Left lung (tissue), 14 donors: ENCODE measurements at places on chromosomes 3 and 15. TPM values are rescaled to one million over a fixed set of nuclear protein-coding genes. Genes with fewer than 3 reads are reported as not detected.

C3orf70 gene
- 3.8 TPM for total RNA-seq

DNA sequence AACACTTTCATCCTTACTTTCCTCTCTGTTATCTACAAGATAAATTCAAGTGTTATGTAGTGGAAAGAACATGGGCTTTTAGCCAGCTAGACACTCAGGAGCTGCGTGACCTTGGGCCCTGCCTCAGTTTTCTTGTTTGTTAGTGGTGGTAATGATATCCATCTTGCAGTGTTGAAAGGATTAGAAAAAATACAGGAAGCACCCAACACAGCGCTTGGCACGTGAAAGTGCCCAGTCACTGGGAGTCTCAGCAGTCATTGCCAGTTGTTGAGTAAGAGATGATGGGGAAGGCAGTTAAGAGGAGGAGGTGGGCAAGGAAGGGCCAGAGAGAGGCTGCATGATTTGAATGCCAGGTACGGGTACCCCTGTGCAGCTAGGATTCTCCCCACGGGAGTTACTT is 5.3 kb downstream of the PDIA5 start:
- DNase-seq, result no peak
- no peak overlapping the region for H3K27ac ChIP-seq
- H3K4me3 ChIP-seq, result no peak overlapping the region
- no peaks in the 10 kb centered on the region for H3K36me3 ChIP-seq

GRCh38 chr3:111989061-111989678 is 9.6 kb upstream of the TAGLN3 start:
- no peaks in the 10 kb centered on the region for H3K4me1 ChIP-seq
- H3K36me3 ChIP-seq, result peaks cover 36% of the 10 kb centered on the region
- H3K27ac ChIP-seq, result no peak overlapping the region
- H3K4me3 ChIP-seq, result no peak overlapping the region
- no peak for DNase-seq

DNA sequence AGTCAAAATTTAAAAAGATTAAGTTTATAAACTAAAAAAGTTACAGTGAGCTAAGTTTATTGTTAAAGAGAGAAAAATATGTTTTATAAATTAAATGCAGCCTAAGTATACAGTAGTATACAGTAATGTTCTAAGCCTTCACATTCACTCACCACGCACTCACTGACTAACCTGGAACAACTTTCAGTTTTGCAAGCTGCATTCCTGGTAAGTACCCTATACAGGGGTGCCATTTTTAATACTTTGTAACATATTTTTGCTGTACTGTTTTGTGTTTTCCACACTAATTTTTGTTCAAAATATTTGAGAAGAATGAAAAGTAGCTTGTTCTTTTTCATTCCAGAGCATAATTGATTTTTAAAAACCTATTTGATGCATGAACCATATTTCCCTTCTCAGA is 524.9 kb downstream of the RBMS3 start:
- no peaks in the 10 kb centered on the region for H3K27me3 ChIP-seq
- no peak for DNase-seq
- no peak overlapping the region for H3K4me3 ChIP-seq
- no peaks in the 10 kb centered on the region for H3K36me3 ChIP-seq

DNA sequence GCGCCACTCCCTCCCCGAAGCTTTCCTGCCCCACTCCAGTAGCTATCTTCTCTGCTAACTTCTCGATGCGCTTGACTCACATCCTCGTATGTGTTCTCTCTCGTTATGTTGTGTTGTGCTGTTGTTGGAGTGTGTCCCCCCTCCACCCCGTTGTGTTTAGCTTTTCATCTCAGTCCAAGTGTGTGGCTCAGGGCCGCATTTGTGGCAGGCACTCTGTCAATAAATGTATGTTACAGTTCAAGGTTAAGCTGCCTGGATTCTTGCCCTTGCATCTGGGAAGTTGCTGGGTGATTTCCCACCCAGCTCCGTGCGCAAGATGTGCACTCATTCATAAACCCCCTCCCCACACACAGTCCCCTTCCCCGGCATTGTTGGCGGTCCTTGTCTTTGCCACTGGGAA is 71.9 kb downstream of the PGPEP1L start:
- no peaks in the 10 kb centered on the region for H3K4me1 ChIP-seq
- no peak overlapping the region for H3K27ac ChIP-seq
- H3K36me3 ChIP-seq, result no peaks in the 10 kb centered on the region
- no peak overlapping the region for H3K4me3 ChIP-seq
- no peak for DNase-seq

GRCh38 chr3:96961576-96961975 is 147.2 kb downstream of the EPHA6 start:
- no peaks in the 10 kb centered on the region for H3K27me3 ChIP-seq
- H3K4me3 ChIP-seq, result no peak overlapping the region
- no peaks in the 10 kb centered on the region for H3K4me1 ChIP-seq
- no peak overlapping the region for H3K27ac ChIP-seq

- no peak overlapping the region for H3K4me3 ChIP-seq
- H3K36me3 ChIP-seq, result no peaks in the 10 kb centered on the region
- H3K4me1 ChIP-seq, result no peaks in the 10 kb centered on the region
These were observed 536.1 kb downstream of the AGBL1 start for GRCh38 chr15:86615816-86616215.
